ENCODE measurements at places on chromosomes 16 and 17.

- DNase-seq, result no peak
Measured at GRCh38 chr17:33469911-33470310, 176.8 kb upstream of the ASIC2 start.

DNA sequence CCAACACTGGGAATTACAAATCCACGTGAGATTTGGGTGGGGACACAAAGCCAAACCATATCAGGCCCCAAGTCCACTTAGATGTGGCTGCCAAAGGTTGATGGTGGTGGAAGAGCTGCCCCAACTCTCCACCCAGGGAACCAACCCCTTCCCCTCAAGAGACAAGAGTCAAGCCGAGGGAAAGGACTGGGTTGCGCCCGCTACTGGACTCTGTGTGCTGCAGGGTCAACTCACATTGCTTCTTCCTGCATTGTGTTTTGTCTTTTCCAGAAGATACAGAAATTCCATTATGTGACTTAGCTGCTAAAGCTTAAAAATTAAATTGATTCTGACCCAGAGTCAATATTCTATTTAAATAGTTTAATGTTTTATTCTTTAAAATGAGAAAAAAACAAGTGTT, 58.5 kb downstream of the ADAMTS18 start:
- DNase-seq, result no peak

GRCh38 chr16:89179148-89179484, 7.6 kb downstream of the CDH15 start:
- no peak for DNase-seq

DNA sequence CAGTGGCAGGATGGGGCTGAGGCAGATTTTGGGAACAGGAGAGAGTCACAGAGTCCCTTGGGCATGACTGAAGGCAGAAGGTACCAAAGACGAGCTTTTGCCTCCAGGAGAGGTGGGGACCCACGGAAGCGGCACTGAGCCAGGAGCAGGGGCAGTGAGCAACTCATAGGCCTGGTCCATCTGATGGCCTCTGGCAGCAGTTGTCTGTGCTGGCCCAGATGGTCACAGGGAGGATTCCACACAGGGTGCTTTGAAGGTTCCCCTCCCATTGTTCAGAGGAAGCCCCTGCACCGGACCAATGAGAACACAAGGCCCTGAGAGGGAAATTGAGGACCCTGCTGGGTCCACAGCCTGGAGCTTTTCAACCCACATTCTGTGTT, 360.3 kb upstream of the TNRC6C start:
- no peak for DNase-seq

DNA sequence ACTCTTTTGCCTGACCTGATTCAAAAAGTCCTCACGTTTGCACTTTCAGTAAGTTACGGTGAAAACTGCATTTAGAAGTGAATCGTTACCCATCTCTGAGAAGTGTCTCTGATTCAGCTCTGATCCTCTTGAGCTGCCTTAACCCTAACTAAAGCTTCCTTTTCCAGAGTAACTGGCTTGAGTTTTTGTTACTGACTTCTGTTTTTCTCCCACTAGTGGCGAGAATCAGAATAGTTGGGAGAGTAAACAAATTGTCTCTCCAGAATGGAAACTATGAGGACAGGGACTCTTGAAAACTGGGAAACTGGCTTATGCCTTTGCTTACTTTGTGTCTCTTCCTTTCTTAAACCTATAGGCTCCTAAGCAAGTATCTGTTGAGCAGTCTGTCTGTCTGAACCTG, 31.3 kb upstream of the KPNB1 start:
- DNase-seq, result no peak

DNA sequence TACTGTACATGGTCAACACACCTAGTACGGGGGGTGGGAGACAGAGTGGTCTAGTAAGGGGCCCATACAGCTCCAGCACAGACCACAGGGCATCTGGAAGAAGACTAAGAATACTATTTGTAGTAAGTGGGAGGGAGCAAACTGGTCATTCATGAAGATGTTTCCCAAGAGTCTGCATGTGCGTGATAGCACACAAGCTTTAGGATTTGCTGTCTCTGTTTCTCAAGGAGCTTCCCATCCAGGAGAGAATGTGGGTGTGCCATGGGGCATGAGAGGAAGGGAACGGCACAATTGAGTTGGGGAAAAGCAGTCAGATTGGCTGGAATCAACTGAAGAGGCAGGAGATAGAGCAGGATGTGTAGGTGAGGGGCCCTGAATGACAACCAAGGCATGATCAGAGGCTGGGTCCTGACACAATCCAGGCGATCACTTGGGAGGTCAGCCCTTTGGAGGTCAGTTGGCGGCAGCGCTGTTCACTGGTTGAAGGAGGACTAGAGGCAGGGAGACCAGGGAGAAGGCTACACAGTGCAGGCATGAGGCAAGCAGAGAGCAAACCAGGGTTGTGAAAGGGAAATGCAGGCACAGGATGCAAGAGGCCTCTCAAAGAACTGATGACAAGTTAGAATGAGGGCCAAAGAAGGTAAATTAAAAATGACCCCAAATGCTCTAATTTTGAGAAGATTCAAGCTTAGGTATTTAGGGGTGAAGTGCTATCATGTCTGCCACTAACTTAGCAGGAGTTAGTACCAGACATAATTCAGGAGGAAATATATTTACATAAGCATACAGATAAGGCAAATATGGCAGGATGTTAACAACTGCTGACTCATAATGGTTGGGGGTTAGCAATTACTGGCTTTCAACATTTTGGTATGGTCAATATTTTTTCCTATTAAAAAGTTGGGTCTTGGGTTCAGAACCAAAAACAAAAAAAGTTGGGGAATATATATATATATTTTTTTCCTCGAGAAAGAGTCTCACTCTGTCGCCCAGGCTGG, 10.3 kb downstream of the UBE2O start:
- DNase-seq, result no peak

GRCh38 chr17:32627239-32627996, 140.6 kb downstream of the CDK5R1 start:
- DNase-seq, result no peak

GRCh38 chr17:67488161-67488560, 111.1 kb downstream of the PITPNC1 start:
- no peak for DNase-seq

DNA sequence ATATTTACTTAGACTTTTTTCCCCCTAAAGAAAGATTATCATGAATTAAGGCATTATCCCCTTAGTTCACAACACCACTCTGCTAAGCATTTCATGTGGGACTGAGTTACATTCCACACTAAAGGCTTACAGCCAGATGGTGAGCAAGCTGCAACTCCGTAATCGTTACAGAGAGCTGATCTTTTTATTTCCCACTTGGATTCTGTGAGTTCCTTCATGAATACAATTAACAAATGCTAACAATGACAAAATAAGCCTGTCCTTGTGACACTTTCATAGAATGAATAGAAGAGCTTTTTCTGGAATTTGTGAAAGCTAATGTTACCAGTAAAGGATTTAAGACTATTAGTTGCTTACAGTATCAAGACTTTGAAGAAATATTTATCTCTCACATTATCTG, 8.7 kb downstream of the OGFOD1 start:
- DNase-seq, result no peak

GRCh38 chr17:29588017-29588561, 1.4 kb downstream of the GIT1 start:
- no peak for DNase-seq

DNA sequence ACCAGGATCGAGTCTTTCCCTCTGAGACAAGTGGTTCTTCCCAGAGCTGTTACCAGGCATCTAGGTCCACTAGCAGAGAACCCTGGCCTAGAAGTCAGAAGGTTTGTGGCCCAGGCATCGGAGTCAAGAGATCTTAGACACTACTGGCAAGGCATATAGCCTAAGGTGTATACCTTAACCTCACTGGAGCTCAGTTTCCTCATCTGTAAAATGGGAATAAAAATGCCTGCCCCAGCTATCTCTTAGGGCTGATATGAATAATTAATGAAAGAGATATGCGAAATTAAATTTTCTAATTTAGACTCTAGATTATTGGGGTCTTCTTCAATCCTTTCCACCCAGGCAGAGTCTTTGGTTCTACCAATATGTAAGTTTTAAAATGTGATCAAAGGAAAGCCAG, 60.5 kb upstream of the NLK start:
- DNase-seq, result no peak

DNA sequence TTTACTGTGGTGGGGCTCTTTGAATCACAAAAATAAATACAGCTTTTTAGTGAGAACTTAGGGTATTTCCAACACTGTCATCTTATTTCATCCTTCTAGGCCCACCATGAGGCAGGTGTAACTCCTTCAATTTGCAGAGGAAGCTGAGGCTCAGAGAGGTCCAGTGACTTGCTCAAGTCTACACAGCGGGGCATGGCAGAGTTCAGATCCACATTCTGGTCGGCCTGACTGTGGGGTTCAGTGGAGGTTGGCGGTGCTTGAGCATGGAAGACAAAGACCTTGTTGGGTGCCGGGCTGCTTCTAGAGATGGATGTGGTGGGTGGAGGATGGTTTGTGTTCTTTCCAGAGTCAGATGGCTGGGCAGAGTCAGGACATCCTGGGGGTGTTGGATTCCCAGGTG, 39.8 kb downstream of the PLCG2 start:
- no peak for DNase-seq

GRCh38 chr16:85975451-85975981, 76.6 kb downstream of the IRF8 start:
- no peak for DNase-seq

- DNase-seq, result no peak
Measured at GRCh38 chr17:2110436-2110835, 55.5 kb downstream of the HIC1 start.

DNA sequence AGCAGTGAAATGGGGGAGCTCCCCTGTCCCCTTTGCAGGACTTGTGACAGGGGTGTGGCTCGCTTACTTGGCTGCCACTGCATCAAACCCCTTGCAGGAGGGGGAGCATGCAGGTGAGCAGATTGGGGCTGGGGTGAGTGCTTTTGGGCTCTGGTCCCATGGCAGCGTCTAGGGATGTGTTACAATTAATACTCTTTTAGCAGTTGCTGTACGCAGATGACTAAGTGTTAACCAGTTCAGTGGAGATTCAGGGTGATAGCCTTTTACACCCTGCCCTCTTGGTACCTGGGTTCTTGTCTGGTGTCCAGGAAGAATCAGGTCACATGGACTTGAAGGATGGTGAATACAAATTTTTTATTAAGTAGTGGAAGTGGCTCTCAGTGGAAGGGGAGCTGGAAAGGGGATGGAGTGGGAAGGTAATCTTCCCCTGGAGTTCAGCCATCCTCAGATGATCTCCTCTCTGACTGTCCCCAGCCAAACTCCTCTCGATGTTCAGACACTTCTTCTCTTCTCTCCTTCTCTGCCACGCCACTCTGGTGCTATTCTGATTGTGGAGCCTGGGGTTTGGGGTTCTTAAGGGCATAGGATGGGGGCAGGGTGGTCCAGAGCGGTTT, 100.1 kb downstream of the MARF1 start:
- DNase-seq, result no peak

Measured in stimulated activated CD8-positive, alpha-beta memory T cell treated with anti-CD3 and anti-CD28 coated beads, Interleukin-4, amount 100 ng/mL, for 4 hours (primary cell).